ENCODE measurements at places on chromosomes 3 and 15.

- DNase-seq: no peak
Observed at GRCh38 chr3:187255314-187255713, 36.2 kb downstream of the MASP1 start.

GRCh38 chr3:31493149-31493548, 39.6 kb upstream of the STT3B start:
- no peak for DNase-seq

GRCh38 chr3:119310071-119310470, 15.9 kb downstream of the ARHGAP31 start:
- DNase-seq: no peak

DNA sequence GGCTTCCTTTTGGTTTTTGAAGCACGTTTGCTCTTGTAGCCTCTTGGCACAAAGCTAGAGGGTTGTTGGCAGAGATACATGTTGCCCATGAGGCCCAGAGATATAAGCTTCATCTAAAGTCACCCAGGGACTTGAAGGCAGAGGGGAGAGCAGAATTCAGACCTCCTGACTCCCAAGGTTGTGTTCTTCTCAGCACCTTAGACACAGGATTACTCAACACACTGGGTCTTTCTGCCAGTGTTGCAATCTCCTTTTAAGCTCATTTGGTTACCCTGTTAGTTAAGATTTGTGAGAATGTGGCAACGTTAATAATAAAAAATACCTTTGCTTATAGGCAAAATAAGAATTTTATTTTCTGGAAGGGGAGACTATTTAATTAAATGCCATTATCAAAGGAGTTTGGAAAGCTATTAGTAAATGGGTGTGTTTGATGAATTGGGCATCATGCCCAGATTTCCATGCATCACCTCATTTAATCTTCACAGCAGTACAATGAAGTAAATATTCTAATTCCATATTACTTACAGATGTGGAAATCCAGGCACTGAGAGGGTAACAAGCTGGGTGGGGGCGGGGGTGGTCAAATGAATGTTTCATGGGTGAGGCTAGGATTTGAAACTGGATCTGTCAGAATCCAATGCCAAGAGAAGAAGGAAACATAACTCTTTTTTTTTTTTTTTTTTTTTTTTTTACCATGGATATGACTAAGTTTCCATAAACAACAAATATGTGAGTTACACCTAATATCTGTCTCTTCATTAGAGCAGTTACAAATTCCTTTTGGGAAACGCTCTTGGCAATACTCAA, 183.3 kb downstream of the NR1D2 start:
- no peak for DNase-seq

- no peak for DNase-seq
Observed at GRCh38 chr3:119625451-119626153, 27.9 kb downstream of the PLA1A start.
